Stimulated activated CD4-positive, alpha-beta T cell treated with anti-CD3 and anti-CD28 coated beads, Interleukin-12 subunit alpha, Interleukin-12 subunit beta, amount 100 ng/mL, for 48 hours (primary cell): ENCODE measurements at places on chromosomes 12 and 14.
A peak's percentile ranks its signal among the peaks of the same experiment; 100 is the strongest.

- no peak for DNase-seq
These were observed 3.7 kb upstream of the CCDC197 start for GRCh38 chr14:93993382-93993781.

DNA sequence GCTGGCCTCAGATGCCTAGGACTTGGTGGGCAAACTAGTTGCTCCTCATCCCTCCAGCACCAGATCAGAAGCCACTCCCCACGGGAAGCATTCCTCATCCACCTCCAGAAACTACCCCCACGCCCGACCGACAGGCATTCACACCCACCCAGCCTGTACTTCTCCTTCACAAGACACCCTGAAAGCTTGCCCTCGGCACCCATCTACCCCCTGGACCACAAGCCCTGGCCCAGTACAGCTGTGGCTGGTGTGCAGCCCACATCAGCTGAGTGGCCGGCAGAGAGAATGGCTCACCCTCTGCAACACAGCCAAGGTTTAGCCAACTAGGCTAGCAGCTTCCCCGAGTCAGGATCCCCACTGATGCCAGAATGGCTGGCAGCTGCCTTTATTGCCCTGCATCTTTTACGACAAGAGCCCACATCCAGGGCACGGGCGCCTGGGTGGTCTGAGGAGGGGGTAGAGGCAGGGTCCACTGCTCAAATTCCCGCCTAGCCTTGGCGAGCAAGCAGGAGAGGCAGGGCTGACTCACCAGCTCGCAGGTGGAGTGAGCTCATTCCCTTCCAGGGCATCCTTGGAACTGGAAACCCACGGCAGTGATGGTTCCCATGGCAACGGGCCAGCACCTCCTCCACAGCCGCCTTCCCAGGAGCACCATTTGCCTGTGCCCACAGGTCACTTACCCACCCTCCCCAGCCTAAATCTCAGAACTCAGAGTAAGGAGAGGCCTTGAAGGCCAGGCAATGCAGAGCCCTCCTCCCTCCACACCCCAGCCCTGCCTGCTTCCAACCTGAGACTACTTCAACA lies 17.1 kb downstream of the ACTN1 start:
- no peak for DNase-seq

DNA sequence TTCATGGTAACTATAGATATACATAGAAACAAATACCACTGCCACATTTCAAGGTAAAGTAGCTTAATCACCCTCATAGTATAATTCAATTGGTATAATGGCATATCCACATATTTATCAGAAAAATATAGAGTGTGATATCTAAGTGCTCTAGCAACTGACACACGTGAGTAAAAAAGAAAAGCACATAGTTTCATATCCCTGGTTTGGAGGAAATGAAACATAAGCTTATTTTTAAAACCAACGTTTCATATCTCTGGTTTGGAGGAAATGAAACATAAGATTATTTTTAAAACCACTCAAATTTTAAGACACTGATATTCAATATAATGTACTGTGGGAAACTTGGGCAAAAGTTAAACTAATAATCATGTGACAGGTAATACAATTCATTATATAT lies 2.1 kb downstream of the OR6C70 start:
- DNase-seq = no peak

GRCh38 chr14:103517721-103518421 lies 4.8 kb downstream of the CKB start:
- no peak for DNase-seq

- peak; percentile 8 for DNase-seq
These were observed 121.7 kb downstream of the RALGAPA1 start for GRCh38 chr14:35687335-35687939.

DNA sequence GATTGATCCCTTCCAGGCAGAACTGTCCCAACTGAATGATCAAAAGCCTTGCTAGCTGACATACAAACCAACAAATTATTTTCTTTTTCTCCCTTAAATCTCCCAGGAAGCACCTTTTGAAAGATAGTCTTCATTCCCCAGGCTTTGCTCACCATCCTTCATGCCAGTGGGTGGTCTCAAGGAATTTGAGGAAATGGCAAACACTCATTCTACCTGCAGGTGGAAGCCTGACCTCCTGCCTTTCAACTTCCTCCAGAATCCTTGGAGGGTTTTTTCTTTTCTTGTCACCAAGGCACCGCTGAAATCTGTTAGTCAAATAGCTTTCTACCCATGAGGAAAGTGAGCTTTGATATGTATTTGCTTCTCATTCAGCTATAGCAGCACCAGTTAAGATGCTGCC lies 128.5 kb downstream of the WIF1 start:
- no peak for DNase-seq

DNA sequence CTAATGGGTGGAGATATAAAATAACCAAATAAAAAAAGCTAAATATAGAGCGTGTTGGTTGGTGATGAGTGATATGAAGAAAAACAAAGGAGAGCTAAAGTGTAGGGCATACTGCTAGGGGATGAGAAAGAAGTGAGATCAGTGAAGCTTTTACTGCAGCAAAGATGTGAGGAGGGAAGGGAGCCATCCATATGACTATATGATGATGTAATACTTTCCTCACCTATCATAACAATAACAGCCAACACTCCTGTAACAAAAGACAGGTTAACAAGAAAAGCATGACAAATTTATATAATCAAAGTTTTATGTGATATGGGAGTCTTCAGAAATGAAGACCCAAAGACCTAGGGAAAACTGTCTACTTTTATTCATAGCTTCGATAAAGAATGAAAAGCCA lies 57.4 kb upstream of the LRFN5 start:
- DNase-seq = no peak

DNA sequence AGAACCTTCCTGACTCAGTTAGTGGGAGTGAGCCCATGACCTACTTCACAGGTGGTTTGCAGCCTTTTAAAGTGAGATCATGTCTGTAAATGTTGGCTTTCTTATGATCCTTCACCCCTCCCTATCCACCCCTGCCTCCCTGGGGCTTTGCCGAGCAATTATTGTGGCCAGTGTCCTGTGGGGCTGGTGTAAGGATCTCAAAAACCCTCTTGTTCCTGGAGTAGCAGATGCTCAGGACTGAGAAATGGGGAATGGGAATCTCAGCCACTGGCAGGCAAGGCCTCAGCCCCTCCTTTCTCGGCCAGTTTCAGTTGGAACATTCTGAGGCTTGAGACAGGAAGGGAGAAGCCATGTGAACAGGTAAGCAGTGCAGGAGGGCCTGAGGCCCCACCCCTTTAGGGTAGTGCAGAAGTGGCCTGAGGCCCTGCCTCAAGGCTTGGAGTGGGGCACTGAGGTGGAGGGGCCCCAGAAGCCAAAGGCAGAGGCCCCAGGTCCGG lies 53.8 kb downstream of the PLEKHG3 start:
- no peak for DNase-seq

GRCh38 chr14:64196056-64196455 lies 98.1 kb downstream of the ESR2 start:
- no peak for DNase-seq

DNA sequence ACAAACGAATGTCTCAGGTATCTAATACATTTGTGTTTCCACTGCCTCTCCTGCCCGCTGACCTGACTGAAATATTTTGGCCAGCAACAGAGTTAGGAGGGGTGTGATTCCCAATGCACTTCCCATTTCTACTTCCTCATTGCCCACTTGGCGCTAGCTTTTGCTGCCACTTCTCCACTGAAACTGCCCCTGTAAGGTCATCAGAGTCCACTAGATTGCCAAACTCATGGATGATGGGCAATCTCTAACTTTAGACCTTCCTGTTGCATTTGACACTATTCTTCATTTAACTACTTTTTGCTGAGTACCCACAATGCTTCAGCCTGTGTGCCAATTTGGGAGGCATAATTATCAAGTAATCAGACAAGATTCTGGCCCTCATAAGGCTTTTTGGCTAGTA lies 40.8 kb downstream of the GPR65 start:
- no peak for DNase-seq

DNA sequence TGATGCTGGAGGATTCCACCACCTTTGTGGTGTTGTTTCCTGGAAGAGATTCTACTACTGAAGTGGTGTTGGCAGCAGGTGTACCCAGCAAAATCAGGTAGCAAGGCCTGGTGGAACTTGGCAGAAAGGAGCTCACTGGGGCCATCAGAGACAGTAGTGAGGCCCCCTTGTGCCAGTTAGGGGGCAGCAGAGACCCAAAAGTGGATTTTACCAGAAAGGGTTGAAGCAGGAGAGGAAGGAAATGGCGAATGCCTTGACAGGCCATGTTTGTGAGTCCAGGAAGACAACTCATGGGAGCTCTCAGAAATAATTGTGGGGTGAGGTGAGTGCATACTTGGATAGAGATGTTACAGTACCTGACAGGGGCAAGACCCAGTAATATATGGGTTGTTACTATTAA lies 137.7 kb upstream of the FGD4 start:
- DNase-seq = no peak

DNA sequence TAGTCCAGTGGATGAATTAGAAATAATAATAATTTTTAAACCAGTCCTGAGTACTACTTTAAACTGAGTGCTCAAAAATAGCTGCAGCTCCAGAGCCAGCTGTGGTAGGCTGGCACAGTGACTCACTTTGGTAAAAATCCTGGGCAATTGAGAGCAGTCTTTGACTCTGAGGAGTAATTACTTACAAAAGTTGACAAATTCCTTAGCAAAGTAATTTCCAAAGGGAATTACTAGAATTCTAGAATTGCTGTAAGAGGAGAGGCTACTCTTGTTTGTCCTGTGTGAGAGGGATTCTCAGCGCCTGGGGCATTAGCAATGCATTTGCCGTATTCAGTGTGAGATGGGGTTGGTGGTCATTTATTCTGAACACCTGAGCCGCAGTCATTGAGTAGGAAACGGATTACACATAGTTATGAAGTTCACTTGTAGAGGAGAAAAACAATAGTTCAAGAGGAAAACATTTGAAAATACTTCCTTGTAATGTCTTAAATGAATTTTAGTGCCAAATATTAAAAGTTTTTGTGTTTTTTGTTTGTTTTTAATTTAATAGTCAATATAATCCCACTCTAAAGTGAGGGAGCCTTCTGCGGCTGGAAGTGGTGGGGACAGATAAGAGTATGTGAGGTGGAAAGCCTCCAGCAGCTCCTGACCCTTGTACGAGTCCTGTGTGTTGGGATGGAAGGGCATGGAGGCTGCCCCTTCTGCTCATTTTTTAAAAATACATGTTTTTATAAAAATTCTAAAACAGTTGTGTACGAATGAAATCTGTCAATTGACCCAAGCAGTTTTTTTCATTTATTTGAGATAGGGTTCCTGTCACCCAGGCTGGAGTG lies 41.9 kb downstream of the EID3 start:
- DNase-seq = no peak

DNA sequence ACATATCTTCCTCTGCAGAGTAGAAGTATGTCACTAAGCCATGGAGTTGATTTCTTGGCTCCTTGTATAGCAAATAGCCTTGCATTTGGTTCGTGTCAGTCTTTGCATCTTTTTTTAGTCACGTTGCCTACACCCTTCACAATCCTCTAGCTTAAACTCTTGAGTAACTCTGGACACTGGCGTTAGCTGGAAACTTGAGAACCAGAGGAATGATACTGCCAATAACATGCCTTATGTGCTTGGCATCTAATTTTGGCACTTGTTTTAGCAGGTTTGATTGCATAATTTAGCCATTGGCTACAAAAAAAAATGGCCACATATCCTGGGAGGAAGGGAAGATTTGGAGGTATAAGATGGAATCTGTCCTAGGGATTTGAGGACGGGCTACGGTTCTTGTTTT lies 136.2 kb downstream of the ETV6 start:
- DNase-seq = no peak

DNA sequence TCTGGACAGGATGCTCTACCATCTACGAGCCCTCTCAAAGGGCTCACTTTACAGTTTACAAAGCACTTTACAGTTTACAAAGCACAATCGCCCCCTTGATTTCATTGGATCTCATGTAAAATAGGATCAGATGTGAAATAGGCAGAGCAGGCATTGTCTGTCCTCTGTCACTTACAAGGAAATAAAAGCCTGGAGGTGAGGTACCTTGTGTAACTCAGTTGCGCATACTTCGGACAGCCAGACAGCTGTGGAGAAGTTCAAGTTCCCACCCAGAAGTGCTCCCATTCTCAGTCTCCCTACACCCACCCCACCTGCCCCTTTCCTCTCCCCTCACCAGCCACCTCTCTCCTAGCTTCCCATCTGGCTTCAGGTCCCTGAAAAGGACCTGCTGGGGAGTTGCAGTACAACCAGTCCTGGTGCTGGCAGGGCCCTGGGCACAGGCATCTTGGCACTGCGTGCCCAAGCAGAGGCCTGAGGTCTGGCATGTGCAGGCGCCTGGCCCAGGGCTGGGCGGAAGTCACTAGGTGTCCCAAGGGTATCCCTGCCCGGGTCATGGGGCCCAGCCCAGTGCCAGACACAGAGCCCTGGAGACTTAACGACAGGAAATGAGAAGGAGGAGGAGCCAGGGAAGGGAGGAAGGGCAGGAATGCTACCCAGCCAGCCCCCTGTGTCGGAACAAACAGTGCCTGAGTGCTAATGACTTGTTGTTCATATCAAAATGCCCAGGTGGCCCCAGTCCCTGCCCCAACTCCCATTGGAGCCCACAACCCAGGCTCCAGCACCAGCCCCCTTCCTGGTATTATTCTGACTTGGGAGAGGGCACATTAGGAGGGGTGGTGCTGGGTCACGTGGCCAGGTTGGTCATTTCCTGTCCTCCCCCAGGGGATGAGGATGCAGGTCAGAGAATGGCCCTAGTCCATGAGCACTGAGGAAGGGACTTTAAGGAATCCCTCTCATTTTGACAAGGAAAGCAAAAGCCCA lies 5.4 kb downstream of the RAPGEF3 start:
- no peak for DNase-seq

- no peak for DNase-seq
These were observed 27.5 kb upstream of the DENND5B start for GRCh38 chr12:31618228-31619025.

DNA sequence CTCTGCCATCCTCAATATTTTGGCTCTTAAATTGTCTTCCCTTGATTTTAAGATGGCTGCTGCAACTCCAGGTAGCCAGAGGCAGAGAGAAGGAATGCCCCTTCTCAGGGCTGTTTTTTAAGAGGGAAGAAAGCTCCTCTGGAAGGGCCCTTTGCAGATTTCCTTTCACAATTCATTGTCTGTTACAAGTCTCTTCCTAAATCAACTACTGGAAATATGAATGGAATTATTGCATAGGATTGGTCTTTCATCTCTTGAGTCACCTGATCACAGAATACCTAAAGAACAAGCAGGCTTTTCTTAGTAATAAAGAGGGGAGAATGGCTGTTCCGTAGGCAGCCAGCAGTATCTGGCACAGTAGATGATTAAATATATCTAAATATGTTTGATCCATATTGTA lies 118.5 kb downstream of the ANO6 start:
- no peak for DNase-seq
